ENCODE measurements at places on chromosomes 2 and 18.
A peak's percentile ranks its signal among the peaks of the same experiment; 100 is the strongest.

DNA sequence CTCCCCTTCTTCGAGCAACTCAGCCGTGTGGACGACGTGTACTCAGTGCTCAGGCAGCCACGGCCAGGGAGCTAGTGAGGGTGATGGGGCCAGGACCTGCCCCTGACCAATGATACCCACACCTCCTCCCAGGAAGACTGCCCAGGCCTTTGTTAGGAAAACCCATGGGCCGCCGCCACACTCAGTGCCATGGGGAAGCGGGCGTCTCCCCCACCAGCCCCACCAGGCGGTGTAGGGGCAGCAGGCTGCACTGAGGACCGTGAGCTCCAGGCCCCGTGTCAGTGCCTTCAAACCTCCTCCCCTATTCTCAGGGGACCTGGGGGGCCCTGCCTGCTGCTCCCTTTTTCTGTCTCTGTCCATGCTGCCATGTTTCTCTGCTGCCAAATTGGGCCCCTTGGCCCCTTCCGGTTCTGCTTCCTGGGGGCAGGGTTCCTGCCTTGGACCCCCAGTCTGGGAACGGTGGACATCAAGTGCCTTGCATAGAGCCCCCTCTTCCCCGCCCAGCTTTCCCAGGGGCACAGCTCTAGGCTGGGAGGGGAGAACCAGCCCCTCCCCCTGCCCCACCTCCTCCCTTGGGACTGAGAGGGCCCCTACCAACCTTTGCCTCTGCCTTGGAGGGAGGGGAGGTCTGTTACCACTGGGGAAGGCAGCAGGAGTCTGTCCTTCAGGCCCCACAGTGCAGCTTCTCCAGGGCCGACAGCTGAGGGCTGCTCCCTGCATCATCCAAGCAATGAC lies 4.8 kb downstream of the CTDSP1 start:
- peak; percentile 52 for DNase-seq

GRCh38 chr18:74905247-74905646 lies 303.7 kb downstream of the PTGR3 start:
- DNase-seq = no peak

DNA sequence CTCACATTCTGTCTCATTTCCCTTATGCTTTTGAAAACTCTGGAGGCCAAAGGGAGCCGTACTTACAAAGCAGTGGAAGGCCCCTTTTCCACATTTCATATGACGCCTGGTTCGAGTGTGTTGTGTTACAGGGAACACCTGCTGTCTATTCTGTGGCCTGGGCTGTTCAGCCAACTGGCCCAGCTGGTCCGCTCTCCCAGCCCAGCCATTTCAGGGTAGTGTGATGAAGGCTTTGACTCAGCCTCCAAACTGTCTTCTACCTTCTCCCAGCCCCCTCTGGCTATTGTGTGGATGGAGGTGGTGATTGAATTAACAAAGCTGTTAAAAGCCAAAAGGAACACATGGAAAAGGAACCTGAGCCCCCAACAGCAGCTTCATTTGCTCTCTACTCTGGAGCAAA lies 233.8 kb downstream of the ICOS start:
- no peak for DNase-seq

DNA sequence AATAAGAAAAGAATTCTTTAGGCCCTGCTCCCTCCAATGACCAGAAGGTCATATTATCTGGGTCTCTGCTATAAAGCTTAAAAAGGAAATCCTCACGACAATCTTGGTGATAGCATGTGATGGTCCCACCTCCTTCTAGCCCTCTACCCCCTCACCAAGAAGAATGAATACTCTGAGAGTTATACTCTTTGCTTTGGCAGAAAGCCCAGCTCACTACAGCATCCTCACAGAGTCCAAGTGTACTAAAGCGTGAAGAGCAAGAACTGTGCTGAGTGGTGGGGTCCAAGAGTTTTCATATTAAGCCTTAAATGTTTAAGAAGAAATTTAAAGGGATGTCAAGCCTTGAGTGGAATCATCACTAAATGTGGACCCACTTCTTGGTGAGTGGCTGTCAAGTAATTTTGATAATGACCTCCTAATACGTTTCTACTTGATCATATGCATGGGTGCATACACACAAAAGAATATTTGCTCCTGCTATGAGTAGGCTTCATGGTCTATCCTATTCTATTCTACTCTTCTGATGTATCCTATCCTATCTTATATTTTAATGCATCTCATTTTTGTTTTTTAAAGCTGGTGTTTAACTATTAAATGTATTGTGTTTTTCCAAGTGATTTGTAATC lies 16.5 kb upstream of the SERPINB7 start:
- DNase-seq = no peak

GRCh38 chr2:143296089-143296488 lies 166.9 kb downstream of the ARHGAP15 start:
- DNase-seq = no peak

GRCh38 chr2:9318461-9319337 lies 104.6 kb downstream of the ITGB1BP1 start:
- DNase-seq = no peak

DNA sequence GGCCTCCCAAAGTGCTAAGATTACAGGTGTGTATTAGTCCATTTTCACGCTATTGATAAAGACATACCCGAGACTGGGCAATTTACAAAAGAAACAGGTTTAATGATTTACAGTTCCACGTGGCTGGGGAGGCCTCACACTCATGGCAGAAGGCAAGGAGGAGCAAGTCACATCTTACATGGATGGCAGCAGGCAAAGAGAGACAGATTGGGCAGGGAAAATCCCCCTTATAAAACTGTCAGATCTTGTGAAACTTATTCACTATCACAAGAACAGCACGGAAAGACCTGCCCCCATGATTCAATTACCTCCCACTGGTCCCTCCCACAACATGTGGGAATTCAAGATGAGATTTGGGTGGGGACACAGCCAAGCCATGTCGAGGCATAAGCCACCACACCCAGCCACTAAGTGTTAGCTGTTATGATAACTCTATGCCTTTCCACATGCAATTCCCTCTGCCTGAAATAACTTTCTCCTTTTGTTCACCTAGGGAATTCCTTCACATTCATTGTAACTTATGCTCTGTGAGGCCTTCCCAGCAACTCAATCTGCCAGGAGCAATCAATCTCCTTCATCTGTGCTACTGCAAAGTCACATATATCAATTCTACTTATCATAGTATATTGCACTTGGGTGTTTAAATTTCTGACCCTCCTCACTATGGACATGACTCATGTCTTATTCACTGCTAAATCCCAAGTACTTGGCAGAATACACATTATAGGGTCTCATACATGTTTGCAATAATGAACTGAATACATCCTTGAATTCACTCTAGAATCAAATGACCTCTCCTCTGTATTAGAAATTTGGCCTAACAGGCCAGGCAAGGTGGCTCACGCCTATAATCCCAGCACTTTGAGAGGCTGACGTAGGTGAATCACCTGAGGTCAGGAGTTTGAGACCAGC lies 7.4 kb downstream of the MCEE start:
- DNase-seq = no peak

DNA sequence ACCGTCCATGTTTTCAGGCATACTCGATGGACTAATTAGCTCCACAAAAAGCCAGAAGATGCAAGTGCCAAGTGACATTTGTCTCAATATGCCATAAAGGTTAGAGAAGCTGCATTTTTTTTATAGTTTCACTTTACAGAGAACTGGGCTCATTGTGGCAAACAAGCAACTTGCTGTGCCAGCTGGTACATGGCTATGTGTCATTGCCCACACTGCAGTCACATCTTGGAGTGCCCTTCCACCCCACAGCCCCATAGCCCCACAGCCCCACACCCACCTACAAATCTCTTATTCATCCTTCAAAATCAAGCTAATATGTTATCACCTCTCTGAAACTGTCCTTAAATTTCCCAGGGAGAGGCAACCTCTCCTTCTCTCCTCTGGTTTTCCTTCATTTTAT lies 451.9 kb downstream of the ARHGAP15 start:
- no peak for DNase-seq

- peak; percentile 57 for DNase-seq
Observed at GRCh38 chr2:74759986-74760385, 73.9 kb upstream of the HK2 start.

- no peak for DNase-seq
Observed at GRCh38 chr18:48879008-48879431, 71.7 kb downstream of the SMAD7 start.

- peak; percentile 10 for DNase-seq
Observed at GRCh38 chr2:98134172-98135005, 47.4 kb downstream of the VWA3B start.

DNA sequence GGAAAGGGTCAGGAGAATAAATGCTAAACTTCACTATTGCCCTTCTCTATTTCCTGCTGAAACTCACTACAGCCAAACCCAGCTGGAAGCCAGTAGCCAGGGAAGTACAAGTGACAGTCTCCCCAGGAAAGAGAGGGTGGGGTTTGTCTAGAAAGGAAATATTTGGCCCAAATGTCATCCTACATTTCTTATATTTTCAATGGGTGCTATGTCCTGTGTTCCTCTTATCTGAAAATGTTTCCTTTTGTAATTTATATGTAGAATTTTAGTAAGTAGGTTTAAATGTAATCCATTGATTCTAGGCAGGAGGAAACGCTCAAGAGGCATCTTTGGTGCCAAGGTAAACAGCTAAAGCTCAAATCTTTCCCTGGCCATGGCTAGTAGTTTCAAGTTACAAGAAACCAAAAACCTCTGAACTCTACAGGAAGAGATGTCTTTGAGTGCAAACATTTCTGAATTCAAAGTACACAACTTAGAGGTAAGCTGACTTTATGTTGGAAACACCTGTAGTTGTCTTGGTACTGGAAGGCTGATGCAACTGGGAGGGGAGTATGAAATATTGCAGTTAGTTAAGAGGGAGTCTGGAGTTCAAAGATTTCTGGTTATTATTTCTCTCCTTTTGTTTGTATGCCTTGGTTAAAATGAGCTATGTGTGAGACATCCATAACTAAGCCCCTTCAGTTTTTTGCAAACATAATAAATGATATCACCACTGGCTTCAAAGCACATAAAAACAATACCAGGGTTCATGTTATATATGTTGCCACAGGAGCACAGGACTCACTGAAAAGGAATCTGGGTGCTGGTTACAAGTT lies 356.1 kb upstream of the ZC3H15 start:
- DNase-seq = peak; percentile 53

DNA sequence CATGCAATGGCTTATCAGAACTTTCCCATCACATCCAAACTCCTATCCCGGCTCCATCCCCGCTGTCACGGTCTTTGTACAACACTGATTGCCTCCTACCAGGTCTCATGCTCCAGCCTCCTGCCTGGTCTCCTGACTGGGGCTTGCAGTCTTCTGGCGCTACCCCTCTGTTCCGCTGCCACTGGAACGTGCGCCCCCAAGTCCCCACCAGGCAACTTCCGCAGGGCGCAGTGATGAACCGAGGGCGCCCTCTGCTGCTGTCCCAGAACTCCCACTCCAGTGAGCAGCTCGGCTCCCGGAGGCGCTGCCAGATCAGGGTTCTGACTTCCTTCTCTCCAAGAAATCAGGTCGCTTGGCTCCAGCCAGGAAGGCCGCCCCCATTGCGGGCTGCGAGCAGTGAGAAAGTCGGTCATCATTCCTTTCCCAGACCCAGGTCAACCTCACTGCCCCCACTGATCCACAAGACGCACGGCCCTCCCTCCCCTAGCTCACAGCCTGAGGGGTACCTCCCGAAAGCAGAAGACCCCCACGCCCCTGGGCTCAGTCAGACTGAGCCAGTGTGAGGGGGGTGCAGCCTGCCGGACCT lies 43.9 kb upstream of the RAB11FIP5 start:
- DNase-seq = peak; percentile 84

DNA sequence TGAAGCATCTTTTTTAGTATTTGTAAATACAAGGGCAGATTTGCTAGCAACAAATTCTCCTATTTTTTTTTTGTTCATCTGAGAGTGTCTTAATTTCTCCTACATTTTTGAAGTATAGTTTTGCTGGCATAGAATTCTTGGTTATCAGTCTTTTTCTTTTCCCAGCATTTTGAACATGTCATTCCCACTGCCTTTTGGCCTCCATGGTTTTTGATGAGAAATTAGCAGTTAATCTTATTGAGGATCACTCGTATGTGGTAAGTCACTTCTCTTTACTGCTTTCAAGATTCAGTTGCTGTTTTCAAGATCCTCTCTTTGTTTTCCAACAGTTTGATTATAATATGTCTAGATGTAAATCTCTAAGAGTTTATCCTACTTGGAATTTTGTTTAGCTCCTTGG lies 16.9 kb upstream of the RNF149 start:
- no peak for DNase-seq

GRCh38 chr2:237207646-237208045 lies 122.0 kb downstream of the COPS8 start:
- DNase-seq = peak; percentile 88

GRCh38 chr2:241602720-241603119 lies 34.2 kb downstream of the THAP4 start:
- no peak for DNase-seq

DNA sequence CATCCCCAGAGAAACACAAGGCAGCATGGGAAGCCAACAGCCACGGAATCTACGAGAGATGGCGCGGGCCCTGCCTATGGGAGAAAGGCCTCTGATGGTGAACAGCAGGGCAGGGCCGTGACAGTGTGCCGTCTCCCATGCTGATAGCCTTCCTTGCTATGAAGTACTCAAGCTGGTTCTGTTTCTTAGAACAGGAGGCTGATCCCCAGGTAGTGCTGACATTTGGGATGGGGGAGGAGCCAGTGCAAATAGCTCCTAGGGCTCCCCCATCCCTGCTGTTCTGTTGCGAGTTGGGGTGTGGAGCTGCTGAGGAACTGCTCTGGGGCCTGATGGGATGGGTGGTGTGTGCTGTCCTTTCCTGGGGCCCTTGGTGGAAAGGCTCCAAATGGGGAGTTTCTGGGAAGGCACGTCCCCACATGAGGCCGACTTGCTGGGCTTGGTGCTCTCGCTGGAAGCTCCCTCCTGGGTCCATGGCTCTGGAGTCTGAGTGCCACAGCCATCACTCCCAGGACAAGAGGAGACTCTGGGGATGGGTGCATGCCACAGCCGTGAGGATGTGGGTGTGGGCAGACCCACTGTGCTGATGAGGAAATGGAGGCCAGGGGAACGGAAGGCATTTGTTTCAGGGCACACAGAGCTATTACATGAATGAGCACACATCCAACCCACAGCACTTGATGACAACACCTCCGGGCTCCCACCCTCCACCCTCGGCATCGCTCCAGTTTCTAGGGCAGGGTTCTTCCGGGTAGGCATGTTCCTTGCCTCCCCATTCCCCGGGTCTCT lies 246.8 kb downstream of the HDAC4 start:
- no peak for DNase-seq

- peak; percentile 39 for DNase-seq
Observed at GRCh38 chr2:223925106-223925505, 20.0 kb downstream of the WDFY1 start.

- peak; percentile 44 for DNase-seq
Observed at GRCh38 chr2:64212801-64213321, 68.6 kb upstream of the PELI1 start.
